ENCODE measurements at places on chromosomes 3 and 15.

- DNase-seq, result peak; percentile 65
Observed at GRCh38 chr15:100889385-100890050, 9.9 kb downstream of the ALDH1A3 start.

GRCh38 chr3:125052624-125053303 lies 3.0 kb downstream of the HEG1 start:
- DNase-seq, result peak; percentile 41

DNA sequence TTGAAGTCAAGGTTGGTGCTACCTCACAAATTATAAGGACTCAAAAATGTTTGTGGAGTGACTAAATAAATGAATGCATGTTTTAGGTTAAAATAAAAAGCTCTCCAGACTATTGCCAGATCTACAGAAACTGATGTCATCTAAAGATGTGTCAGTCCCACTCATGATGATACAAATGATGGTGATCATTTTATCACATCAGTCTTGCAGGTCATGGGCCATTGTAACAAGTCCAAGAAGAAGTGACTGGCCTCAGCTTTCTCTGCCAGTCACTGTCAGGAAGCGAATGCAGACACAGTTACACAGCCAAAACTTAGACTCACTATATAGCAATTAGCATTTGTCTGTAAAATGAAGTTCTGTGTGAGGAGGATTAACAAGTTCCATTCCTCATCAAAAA lies 18.5 kb downstream of the ATP8B4 start:
- no peak for DNase-seq

DNA sequence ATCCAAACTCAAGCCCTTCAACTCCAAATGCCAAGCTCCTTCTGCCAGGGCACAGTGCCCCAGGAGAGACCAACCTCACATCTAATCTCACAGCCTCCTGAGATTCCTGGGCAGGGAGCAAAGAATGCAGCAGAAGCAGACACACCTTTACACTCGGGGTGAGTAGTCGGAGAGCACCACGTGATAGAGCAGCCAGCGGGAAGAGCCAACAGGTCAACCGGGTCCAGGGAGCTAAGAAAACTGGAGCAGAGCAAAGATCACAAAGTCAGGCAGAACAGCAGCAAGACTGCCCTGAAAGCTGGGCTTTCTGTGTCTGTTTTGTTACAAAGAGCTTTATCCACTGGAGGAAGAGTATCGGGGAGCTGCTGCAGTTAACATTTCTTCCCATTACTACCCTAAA lies 4.2 kb downstream of the B3GALNT1 start:
- DNase-seq, result no peak

- no peak for DNase-seq
Observed at GRCh38 chr3:102206511-102207031, 228.2 kb upstream of the ZPLD1 start.

DNA sequence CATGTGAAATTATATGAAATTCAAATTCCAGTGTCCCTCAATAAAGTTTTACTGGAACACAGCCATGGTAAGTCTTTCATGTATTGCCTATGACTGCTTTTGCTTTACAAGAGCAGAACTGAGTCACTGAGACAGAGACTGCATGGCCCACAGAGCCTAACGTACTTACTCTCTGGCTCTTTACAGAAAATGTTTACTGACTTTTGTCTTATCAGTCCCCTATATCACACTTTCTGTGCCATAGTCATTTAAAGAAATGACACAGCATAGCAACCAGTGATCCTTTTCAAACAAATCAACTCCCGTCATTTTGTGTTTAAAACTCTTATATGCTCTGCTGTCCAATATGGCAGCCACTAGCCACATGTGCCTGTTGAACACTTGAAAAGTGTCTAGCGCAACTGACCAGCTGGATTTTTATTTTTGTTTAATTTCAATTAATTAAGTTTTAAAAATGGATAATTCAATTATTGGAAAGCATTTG lies 129.7 kb upstream of the CDIN1 start:
- DNase-seq, result no peak

DNA sequence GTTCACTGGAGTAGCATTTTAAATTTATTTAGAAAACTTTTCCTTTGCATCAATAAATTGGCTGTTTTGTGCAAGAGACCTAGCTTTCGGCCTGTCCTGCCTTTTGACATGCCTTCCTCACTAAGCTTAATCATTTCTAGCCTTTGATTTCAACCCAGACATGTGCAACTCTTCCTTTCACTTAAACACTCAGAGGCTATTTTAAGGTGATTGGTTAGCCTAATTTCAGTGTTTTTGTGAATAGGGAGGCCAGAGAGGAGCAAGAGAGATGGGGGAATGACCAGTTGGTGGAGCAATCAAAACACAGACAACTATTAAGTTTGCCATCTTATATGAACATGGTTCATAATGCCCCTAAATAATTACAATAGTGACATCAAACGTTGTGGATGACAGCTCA lies 333.4 kb downstream of the SLC9A9 start:
- no peak for DNase-seq

GRCh38 chr3:113374078-113374477 lies 67.2 kb downstream of the CFAP44 start:
- DNase-seq, result no peak

DNA sequence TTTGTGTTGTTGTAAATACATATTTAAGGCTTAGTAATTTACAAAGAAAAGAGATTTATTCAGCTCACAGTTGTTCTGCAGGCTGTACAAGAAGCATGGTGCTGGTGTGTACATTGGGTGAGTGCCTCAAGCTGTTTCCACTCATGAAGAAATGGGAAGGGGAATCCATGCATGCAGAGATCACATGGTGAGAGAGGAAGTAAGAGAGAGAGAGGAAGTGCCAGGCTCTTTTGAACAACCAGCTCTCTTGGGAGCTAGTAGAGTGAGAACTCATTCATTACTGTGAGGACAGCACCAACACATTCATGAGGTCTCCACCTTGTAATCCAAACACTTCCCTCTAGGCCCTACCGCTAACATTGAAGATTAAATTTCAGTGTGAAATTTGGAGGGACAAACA lies 909.2 kb downstream of the NSUN3 start:
- no peak for DNase-seq

DNA sequence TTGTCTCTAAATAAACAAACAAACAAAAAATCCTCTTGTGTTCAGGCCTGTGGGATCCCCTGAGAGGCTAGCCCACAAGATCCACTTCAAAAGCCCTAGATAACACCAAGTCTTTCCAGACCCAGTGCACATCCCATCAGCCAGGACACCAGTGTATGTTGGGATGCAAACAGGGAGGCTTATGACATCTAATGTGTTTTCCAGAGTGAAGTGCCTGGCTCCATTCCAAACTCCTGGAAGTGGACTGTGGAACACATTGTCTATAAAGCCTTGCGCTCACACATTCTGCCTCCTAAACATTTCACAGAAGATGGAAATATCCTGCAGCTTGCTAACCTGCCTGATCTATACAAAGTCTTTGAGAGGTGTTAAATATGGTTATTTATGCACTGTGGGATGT lies 57.0 kb downstream of the MLH1 start:
- no peak for DNase-seq

DNA sequence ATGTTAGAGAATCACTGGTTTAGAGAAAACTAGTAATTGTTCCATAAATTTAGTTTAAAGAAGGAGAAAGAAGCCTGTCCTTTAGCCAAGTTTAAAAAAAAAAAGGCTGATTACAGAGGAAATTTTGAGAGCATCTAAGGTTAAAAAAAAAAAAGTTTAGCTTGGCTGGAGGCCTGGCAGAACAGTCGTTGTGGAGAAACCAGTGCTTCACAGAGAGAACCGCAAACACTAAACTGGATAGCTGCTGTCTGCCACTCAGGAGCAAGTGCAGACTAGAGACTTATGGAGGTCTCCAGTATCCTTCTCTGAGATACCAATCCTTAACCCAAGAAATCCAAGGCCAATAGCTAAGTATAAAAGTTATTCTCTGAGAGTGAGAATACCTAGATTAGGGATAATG lies 84.8 kb upstream of the ANKRD28 start:
- DNase-seq, result no peak

DNA sequence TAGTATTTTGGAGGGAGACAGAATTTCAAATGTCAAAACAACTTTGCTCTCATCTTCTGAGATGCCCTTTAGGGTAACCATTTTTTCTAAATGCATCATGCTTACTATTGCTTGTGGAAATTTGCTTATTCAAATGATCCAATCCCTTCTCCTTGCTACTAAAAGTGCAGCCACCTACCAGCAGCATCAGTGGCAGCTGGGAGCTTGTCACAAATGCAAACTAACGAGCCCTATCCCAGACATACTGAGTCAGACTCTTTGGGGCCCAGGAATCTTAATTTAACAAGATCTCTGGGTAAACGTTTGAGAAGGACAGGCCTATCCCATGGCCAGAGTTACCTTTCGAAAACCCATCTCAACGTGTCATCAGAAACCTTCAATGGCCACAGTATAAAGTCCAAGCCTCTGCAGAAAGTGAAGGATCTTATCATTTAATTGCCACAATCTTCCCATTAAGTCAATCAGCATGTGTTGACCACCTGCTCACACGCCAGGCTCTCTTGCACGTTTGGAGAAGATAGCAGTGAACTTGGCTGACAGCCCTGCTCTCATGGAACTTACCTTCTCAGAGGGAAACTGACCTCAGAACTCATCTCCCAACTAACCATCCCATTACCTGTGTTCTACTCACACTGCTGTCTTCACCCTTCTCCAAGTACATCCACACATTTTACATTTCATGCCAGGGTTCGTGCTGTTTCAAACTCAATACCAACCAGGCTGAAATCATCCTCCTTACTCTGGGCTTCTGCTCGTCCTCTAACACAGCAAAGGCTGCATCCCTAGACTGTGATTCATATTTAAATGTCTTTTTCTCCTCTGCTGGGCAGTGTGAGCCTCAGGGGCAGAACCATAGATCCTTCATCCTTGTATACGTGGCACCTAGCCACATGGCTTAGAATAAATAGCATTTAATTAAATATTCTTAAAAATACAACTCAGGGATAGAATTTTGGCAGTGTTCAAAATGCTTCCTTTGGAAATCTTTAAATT lies 24.8 kb upstream of the VGLL4 start:
- DNase-seq, result no peak

DNA sequence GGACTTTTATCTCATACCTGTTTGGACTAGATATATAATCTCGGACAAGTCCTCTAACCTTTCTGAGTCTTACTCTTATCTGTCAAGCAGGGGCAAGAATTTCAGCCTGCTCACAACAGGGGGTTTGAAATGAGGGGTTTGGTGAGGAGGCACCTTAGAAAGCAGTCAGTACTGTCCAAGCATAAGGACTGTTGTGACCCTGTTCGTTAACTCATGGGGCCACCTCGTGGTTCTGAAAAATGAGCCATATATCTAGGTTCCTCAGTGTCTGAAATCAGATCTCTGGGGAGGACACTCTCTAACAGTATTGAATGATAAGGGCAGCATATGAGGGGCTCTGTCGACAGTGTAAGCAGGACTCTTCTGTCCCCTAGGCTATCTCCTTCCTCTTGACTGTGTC lies 7.2 kb upstream of the TIMP4 start:
- DNase-seq, result no peak

- no peak for DNase-seq
Observed at GRCh38 chr3:52339612-52340011, 23.5 kb downstream of the DNAH1 start.

GRCh38 chr3:24494618-24495325 lies at the start of gene THRB:
THRB (minus strand) TSS chr3:24494850.
- no peak for DNase-seq

DNA sequence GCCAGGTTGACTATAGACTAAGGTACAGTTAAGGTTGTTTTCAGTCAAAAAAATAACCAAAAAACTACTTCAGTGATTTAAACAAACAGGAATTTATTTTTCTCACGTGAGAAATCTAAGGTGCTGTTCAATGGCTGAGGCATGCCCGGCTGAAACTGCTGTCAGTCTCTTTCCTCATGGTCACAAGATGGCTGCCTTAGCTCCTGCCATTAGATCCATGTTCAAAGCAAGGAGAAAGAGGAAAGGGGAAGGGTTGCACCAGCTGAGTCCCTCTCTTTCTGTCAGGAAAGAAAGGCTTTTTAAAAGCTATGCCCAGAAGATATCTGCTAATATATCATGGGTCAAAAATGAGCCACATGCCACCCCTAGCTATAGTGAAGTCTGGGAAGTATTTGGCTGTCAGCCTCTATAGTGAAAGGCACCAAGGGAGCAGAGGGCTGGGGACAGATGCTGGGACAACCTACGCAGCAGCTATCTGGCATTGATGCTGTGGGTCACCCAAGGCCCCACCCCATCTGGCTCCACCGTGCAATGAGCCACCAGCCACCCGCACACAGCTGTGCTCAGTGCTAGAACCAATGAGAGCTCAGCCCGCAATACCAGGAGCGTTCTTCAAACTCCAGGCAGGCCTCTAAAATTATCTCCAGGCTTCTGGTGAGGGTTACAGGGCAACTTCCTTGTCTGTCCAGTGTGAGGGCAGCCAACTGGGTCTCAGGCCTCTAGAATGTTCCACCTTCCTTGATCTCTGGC lies 64.7 kb upstream of the GATA2 start:
- no peak for DNase-seq

DNA sequence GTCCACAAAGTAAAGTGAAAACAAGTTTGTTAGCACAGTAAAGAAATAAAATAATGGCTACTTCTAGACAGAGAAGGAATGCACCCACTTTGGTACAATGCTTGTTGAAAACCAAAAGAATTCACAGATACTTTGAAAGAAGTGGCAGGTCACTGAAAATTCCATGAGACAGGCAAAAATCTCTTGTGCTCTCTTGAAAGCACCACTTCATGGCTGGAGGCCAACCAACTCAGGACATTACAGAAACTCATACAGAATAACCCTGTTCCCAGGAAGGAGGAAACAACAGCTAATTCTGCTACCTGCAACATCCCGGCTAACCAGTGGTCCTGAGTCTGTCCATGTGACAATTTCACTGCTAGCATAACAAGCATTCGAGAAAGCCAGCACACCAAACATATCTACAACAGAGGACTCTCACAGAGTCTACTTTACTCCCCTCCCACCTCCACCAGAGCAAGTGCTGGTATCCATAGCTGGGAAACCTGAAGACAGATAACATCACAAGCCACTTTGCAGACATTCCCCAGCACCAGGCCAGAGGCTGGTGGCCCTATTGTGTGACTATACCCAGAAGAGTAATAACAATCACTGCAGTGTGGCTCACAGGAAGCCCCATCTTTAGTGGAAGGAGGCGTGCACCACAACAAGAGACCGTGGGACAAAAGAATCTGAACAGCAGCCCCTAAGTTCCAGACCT lies 255.3 kb upstream of the SLITRK3 start:
- DNase-seq, result no peak

- no peak for DNase-seq
Observed at GRCh38 chr3:186359078-186359477, 3.0 kb downstream of the DGKG start.

GRCh38 chr3:161913786-161914389 lies 417.3 kb downstream of the OTOL1 start:
- peak; percentile 12 for DNase-seq

GRCh38 chr3:48271763-48272498 lies 31.0 kb downstream of the ZNF589 start:
- DNase-seq, result no peak

- no peak for DNase-seq
Observed at GRCh38 chr3:59508273-59508672, 458.4 kb upstream of the CFAP20DC start.

All from amniotic stem cell (primary cell).